ENCODE measurements at places on chromosomes 16 and 17.

DNA sequence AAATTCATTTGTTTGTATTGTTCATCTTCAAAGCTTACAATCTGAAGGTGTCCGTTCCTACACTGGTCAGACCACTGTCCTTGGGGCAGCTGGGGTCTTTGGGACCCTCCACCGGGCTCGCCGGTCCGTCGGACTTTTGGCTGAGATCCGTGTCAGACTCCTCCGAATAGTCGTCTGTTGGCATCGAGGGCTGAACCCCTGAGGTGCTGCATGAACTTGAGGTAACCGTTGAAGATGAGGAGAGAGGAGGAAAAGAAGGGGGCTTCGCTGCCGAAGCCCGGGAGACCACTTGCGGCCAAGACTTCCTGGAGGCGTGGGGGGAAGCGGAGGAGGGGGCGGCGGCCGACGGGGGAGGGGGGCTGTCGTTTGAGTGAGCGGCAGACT, 260.8 kb downstream of the ZFHX3 start:
- no peak for DNase-seq

GRCh38 chr17:47902039-47902744, 6.2 kb downstream of the SP2 start:
- no peak for DNase-seq

DNA sequence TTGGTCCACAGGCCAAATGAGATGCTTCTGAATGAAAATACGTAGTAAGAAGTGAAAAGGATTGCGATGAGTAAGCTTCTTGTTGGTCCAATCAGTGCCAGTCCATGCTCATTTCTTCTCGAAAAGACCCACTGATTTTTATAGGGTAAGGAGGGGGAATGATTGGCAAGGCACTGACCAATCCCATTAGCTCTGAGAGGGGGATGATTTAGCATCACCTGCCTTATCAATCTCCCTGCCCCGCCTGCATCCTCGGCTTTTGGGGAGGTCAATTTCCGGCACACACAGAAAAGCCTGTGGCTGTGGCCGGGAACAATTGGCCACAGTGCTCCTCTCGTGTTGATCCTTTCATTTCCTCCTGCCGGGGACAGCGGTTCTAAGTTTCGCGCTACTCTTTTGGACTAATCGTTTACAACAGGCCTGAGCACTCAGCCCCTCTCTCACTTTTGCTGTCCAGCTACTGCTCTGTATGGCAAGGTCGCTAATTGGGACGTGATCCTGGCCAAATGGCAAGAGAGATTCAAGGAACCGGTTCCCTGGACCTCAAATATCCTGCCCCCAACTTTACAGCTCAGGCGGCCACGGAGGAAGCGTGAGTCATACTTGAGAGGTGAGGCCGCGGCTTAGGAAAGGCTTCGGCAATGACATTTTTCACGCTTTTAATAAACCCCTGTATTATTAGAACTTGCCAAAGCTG, 43.1 kb downstream of the TBX4 start:
- no peak for DNase-seq

DNA sequence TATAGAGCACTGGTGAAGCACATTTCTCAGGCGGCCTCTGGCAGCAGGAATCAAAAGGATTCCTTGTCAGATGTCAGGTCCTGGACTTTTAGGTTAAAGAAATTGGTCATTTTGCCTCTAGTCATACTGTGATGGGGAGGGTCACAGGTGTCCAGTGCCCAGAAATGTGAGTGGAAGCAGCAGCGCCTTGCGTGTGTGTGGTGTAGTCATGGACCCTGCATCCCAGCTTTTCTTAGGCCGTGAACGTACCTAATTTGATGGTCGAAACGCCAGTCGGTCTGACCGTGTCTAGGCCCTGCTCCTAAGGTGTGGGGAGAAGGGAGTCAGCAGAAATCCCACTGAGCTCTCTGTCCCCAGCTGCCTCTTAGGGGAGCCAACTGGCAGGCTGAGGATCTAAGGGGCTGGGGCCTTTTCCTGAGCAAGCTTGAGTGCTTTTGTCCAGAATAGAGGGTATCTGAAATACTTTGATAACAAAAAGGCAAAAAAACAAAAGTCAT, 32.0 kb downstream of the POLR3E start:
- DNase-seq = no peak

DNA sequence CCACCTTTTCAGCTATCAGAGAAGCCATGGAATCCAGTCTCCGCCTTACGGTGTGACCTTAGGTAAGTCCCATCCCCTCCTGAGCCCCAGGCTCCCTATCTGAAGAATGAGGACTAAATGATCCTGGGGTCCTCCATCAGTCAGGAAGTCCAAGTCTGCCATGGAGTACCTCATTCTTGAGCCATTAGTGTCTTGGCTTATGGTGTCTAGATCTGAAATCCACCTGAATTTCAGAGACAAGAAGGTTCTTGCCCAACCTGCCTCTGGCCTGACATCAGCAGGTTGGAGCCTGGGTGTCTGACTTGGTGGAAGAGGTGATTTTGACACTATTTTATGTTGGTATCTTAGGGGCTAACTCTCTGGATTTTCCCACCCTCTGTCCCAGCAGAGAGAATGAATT, 47.1 kb downstream of the CNGB1 start:
- no peak for DNase-seq

GRCh38 chr17:633133-633532, 81.5 kb downstream of the VPS53 start:
- DNase-seq = no peak

Measured in inflammatory macrophage treated with lipopolysaccharide for 1 hour (primary cell).